ENCODE measurements at places on chromosomes 7 and 10.

DNA sequence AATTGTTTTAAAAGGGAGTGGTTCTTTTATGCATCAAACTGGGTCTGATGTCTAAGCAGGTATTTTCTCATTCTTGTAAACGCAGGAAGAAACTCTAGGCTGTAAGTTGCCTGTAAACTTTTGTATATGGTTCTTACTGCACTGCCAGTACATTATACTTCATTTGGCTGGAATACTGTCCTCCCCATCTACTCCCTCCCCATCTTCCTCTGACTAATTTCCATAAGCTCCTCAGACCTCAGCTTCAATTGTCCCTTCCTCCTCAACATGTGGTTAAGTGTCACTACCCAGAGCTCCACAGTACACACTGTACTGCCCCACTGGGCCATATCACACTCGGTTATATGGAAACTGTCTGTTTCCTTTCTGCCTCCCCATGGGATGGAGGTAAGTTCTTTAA, 161.4 kb upstream of the MDFIC start:
- H3K27ac ChIP-seq, result no peak overlapping the region
- H3K36me3 ChIP-seq, result no peaks in the 10 kb centered on the region
- H3K27me3 ChIP-seq, result no peaks in the 10 kb centered on the region

DNA sequence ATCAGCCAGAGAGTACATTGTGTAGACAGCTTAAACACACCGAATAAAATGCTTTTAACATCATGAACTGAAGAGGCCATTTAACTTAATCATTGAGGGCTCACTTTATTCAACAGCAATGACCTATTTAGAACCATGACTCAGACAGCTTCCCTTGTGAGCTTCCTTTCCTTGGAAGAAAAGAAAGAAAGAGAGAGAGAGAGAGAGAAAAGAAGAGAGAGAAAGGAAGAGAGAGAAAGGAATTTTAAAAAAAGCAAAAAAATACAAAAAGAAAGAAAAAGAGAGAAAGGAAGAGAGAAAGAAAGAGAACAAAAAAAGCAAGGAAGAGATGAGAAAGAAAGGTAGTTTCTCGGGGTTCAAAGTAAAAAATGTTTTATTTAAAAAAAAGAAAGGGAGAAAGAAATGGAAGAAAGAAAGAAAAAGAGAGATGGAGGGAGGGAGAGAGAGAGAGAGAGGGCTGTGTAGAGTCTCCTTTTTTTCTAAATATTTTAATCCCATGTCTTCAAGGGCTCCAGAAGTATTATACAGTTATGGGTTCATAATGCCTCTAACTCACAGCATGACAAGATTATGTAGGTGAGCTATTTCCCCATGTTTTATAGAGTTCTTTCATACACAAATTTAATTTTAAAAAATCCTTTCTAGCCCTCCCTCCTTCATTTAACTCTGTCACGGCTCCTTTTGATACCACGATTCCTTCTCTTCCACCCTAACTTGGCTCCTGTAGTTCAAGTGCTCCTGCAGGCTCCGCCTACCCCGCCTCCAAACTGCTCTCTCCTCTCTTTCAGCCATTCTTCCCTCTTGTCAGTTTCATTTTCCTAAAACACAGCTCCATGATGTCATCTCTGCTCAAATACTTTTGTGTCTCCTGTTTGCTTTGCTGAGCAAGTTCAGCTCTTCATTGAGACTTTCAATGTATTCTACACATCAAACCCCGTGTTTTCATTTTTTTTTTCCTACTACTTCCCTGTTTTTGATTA, 85.5 kb downstream of the PRTFDC1 start:
- peak; percentile 67 for DNase-seq
- H3K36me3 ChIP-seq, result no peaks in the 10 kb centered on the region
- H3K4me3 ChIP-seq, result peak overlapping the region; percentile 63

- no peaks in the 10 kb centered on the region for H3K4me1 ChIP-seq
- H3K27me3 ChIP-seq, result no peaks in the 10 kb centered on the region
- no peak for DNase-seq
- no peaks in the 10 kb centered on the region for H3K36me3 ChIP-seq
These were observed 61.7 kb downstream of the SEMA3D start for GRCh38 chr7:85125176-85125575.

GRCh38 chr7:132276234-132276630, 300.0 kb downstream of the PLXNA4 start:
- H3K27me3 ChIP-seq, result no peaks in the 10 kb centered on the region
- no peak overlapping the region for H3K27ac ChIP-seq
- H3K4me1 ChIP-seq, result peaks cover 2% of the 10 kb centered on the region
- no peak for DNase-seq
- H3K4me3 ChIP-seq, result no peak overlapping the region
- H3K36me3 ChIP-seq, result no peaks in the 10 kb centered on the region

GRCh38 chr10:94963901-94964300, 25.4 kb downstream of the CYP2C9 start:
- DNase-seq, result peak; percentile 25
- no peak overlapping the region for H3K27ac ChIP-seq
- H3K27me3 ChIP-seq, result no peaks in the 10 kb centered on the region
- no peaks in the 10 kb centered on the region for H3K4me1 ChIP-seq
- H3K4me3 ChIP-seq, result no peak overlapping the region

GRCh38 chr10:3136336-3136735, 36.2 kb downstream of the PITRM1 start:
- peaks cover 2% of the 10 kb centered on the region for H3K4me1 ChIP-seq
- no peak for DNase-seq
- peaks cover 92% of the 10 kb centered on the region for H3K36me3 ChIP-seq
- H3K27me3 ChIP-seq, result no peaks in the 10 kb centered on the region

DNA sequence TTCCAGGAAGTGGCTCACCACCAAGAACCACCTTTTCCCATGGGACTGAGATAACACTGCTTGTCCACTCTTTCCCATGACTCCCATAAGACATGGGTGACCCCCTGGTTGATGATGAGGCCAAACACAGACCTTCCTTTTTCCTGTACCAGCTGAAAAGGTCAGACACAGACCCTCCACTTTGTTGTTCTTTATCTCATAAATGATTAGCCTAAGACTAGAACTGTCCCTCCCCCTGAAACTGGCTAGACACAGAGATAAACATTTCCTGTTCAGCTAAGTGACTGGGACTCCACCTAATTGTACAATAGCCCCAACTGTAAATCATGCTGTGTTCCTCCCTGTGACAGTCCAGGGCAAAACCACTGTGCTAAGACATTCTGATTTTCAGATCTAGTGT, 8.2 kb upstream of the NRG3 start:
- no peaks in the 10 kb centered on the region for H3K4me1 ChIP-seq
- no peak overlapping the region for H3K4me3 ChIP-seq
- DNase-seq, result peak; percentile 58
- H3K36me3 ChIP-seq, result no peaks in the 10 kb centered on the region

DNA sequence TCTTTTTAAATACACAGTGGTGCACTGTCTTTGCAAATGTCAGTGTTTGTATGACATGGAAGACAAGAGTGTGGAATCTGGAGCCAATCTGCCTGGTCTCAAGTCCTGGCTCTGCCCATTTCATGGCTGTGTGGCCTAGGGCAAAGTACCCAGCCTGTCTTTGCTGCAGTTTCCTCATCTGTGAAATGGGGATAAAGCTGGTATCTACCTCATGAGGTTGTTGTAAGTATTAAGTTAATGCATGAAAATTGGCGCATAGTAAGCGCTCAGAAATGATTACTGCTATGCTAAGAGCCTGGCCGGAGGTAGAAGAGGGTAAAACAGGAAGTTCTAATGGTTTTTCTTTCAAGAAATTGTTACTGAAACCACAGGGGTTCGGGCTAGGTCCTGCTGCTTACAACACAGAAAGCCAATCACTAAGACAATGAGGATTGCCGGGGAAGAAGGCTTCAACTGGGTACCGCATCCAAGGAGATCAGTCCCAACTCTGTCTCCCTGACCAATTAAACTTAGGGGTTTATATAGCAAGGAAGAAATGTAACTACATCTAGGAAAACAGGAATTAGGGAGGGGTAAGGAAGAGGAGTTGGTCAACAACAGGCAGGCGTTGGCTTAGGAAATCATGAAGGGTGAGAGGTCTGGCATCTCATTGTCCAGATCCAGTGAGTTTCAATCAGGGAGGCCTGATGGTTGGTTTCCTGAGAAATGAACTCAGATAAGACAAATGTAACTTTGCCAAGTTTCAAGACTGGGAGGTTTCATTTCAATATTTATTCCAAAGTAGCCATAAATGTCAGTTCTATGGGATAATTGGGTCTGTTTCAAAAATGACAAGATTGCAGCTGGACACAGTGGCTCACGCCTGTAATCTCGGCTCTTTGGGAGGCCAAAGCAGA, 57.0 kb downstream of the CHST3 start:
- H3K4me3 ChIP-seq, result no peak overlapping the region
- H3K4me1 ChIP-seq, result peaks cover 5% of the 10 kb centered on the region
- H3K27me3 ChIP-seq, result no peaks in the 10 kb centered on the region
- no peak overlapping the region for H3K27ac ChIP-seq
- no peaks in the 10 kb centered on the region for H3K36me3 ChIP-seq

DNA sequence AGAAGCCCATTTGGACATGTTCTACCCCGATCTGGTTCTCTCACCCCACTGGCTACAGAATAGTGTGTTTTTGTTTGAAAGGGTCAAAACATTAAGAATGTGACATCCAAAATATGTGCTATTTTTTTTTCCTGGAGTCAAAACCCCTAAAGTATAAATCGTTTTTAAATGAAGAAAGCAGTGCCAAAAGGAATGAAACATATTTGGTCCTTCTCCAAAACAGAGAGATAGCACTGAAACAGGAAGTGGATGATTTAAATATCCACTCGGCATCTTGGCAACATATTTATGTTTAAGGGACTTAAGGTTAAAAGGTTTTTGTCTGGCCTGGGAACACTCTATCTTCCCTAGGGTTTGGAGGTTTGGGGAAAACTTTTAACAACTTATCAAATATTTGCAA, 32.3 kb downstream of the CALD1 start:
- peaks cover 3% of the 10 kb centered on the region for H3K4me1 ChIP-seq
- H3K36me3 ChIP-seq, result peaks cover 22% of the 10 kb centered on the region
- H3K4me3 ChIP-seq, result no peak overlapping the region

GRCh38 chr10:513393-513792, 176.1 kb downstream of the DIP2C start:
- H3K4me1 ChIP-seq, result peaks cover 16% of the 10 kb centered on the region
- peaks cover 27% of the 10 kb centered on the region for H3K36me3 ChIP-seq
- no peak overlapping the region for H3K27ac ChIP-seq
- H3K4me3 ChIP-seq, result no peak overlapping the region
- no peaks in the 10 kb centered on the region for H3K27me3 ChIP-seq

- peaks cover 69% of the 10 kb centered on the region for H3K36me3 ChIP-seq
- peak overlapping the region; percentile 93 for H3K27ac ChIP-seq
- DNase-seq, result peak; percentile 81
- H3K27me3 ChIP-seq, result no peaks in the 10 kb centered on the region
- H3K4me3 ChIP-seq, result no peak overlapping the region
- peaks cover 13% of the 10 kb centered on the region for H3K4me1 ChIP-seq
These were observed 194.8 kb downstream of the FANK1 start for GRCh38 chr10:126090911-126091728.

- no peaks in the 10 kb centered on the region for H3K27me3 ChIP-seq
- DNase-seq, result no peak
- no peak overlapping the region for H3K27ac ChIP-seq
- H3K36me3 ChIP-seq, result peaks cover 80% of the 10 kb centered on the region
These were observed 252.3 kb downstream of the ZMYND11 start for GRCh38 chr10:387593-387891.

- H3K36me3 ChIP-seq, result no peaks in the 10 kb centered on the region
- no peaks in the 10 kb centered on the region for H3K4me1 ChIP-seq
- no peak overlapping the region for H3K27ac ChIP-seq
- H3K27me3 ChIP-seq, result peaks cover 14% of the 10 kb centered on the region
- DNase-seq, result no peak
These were observed 913.9 kb upstream of the AUTS2 start for GRCh38 chr7:68684246-68684839.

DNA sequence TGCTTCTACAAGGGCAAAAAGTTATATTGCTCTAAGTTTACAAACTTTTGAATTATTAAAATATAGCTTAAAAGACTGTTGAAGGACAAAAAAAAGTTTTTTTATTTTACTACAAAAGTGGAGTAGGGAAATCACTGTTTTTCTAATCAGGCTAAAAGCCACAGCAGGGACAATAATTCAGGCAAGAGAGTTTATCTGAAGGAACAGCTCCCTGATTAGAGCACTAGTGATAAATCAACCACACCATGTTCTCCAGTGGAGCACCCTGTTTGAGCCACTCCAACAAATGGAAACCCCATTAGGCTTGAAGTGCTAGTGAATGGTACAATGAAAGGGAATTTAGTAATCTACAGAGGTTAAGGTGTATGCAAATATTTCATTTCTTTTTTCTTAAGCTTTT, 357.1 kb downstream of the SEMA3D start:
- no peaks in the 10 kb centered on the region for H3K4me1 ChIP-seq
- H3K27ac ChIP-seq, result no peak overlapping the region
- H3K36me3 ChIP-seq, result no peaks in the 10 kb centered on the region
- H3K27me3 ChIP-seq, result no peaks in the 10 kb centered on the region
- no peak overlapping the region for H3K4me3 ChIP-seq
- DNase-seq, result no peak

DNA sequence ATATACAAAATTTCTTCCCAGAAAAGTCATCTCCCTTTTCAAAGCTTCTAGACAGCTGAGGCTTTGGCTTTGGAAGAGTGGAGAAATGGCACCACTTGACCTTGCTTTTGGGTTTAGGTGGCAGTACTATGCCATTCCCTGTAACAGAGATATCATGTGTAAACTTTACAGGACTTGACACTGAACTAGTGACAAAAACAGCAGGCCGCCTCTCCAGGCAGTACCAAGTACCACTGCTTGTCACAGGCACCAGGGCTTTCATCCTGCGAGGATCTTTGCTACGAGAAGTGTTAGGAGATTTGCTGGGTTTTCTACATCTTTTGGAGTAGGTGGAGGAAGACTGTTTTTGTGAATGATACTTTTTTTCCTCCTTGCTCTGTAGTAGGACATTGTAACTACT, 32.6 kb upstream of the ANLN start:
- H3K36me3 ChIP-seq, result no peaks in the 10 kb centered on the region
- no peaks in the 10 kb centered on the region for H3K27me3 ChIP-seq
- no peak overlapping the region for H3K27ac ChIP-seq

GRCh38 chr10:11631890-11632587, 20.6 kb upstream of the USP6NL start:
- H3K27me3 ChIP-seq, result no peaks in the 10 kb centered on the region
- H3K27ac ChIP-seq, result no peak overlapping the region
- no peak overlapping the region for H3K4me3 ChIP-seq
- no peaks in the 10 kb centered on the region for H3K4me1 ChIP-seq
- DNase-seq, result no peak
- no peaks in the 10 kb centered on the region for H3K36me3 ChIP-seq

- peaks cover 2% of the 10 kb centered on the region for H3K4me1 ChIP-seq
- H3K36me3 ChIP-seq, result peaks cover 80% of the 10 kb centered on the region
- peak; percentile 49 for DNase-seq
- H3K27me3 ChIP-seq, result no peaks in the 10 kb centered on the region
These were observed 20.9 kb downstream of the MAP3K8 start for GRCh38 chr10:30454744-30455510.

DNA sequence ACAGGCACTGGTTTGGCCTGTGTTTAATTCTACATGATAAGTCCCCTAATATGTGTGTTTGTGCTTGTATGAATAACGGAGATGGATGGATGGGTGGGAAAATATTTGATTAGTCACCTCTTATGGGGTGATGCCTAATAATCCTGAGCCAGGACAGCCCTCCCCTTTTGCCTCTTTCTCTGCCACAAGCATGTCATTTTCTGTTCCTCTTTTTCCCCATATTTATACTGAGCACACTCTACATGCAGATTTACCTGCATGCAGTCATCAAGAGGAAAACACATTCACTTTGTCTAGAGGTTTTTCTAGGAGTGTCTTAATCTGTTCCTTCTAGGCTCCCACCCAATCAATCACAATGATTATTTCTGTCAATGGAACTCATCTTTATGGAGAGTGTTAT, 111.6 kb upstream of the TBX20 start:
- no peaks in the 10 kb centered on the region for H3K36me3 ChIP-seq
- no peak for DNase-seq
- H3K27me3 ChIP-seq, result no peaks in the 10 kb centered on the region

- H3K4me3 ChIP-seq, result no peak overlapping the region
- H3K27ac ChIP-seq, result no peak overlapping the region
- no peaks in the 10 kb centered on the region for H3K4me1 ChIP-seq
- H3K36me3 ChIP-seq, result no peaks in the 10 kb centered on the region
- H3K27me3 ChIP-seq, result no peaks in the 10 kb centered on the region
These were observed 41.2 kb upstream of the ADRB1 start for GRCh38 chr10:114002422-114002821.
